Activated naive CD8-positive, alpha-beta T cell treated with anti-CD3 and anti-CD28 coated beads, Interleukin-2, amount 10 ng/mL, durations not matched to agents 7 days and 5 days (primary cell): ENCODE measurements at places on chromosomes 12 and 14. TPM values are rescaled to one million over a fixed set of nuclear protein-coding genes. Genes with fewer than 3 reads are reported as not detected.

DNA sequence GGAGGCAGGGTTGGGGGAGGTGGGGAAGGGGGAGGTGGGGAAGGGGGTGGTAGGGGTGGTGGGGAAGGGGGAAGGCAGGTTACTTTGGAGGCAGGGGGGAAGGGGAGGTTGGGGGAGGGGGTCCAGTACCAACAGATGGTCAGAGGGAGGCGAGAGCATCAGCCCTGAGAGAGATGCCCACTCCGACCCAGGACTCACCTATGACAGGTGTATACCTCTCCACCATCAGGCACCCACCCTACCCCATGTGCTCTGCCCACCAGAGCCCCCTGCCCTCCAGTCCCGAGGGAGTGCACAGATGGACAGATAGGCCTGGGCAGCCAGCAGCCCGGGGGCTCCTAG, 18.6 kb downstream of the JAG2 start:
- H3K27me3 ChIP-seq, result no peaks in the 10 kb centered on the region
- no peak for DNase-seq
- H3K4me3 ChIP-seq, result no peak overlapping the region
- no peaks in the 10 kb centered on the region for H3K4me1 ChIP-seq

SMIM41 gene
- total RNA-seq, result not detected

- DNase-seq, result no peak
- peak overlapping the region; percentile 62 for H3K27ac ChIP-seq
- H3K4me1 ChIP-seq, result peaks cover 18% of the 10 kb centered on the region
- no peaks in the 10 kb centered on the region for H3K27me3 ChIP-seq
- H3K4me3 ChIP-seq, result peak overlapping the region; percentile 15
- peaks cover 39% of the 10 kb centered on the region for H3K36me3 ChIP-seq
These were observed 37.1 kb downstream of the ZC3H14 start for GRCh38 chr14:88599761-88600439.

GRCh38 chr14:73289729-73290128, 52.4 kb downstream of the PAPLN start:
- peaks cover 12% of the 10 kb centered on the region for H3K4me1 ChIP-seq
- H3K27me3 ChIP-seq, result no peaks in the 10 kb centered on the region
- no peak overlapping the region for H3K27ac ChIP-seq

DNA sequence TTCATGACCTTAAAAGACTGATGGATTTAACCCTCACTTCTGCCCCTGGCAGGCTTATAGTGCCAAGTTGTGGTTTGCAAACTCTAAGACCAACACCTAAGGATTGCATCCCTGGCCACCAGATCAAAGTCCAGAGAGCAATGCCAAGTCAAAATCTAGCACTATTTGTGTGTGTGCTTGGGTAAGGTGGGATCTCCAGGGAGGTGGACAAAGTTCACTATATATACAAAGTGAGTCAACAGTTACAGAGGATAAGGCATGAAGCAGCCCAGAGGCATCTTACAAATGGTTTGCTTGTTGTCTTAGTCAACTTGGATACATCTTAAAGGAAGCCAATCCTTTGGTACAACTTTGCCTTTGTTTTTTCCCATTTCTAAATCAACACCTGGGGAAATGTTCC, 137.3 kb downstream of the MSRB3 start:
- H3K4me1 ChIP-seq, result no peaks in the 10 kb centered on the region
- no peaks in the 10 kb centered on the region for H3K36me3 ChIP-seq
- no peak overlapping the region for H3K27ac ChIP-seq
- no peak overlapping the region for H3K4me3 ChIP-seq

DNA sequence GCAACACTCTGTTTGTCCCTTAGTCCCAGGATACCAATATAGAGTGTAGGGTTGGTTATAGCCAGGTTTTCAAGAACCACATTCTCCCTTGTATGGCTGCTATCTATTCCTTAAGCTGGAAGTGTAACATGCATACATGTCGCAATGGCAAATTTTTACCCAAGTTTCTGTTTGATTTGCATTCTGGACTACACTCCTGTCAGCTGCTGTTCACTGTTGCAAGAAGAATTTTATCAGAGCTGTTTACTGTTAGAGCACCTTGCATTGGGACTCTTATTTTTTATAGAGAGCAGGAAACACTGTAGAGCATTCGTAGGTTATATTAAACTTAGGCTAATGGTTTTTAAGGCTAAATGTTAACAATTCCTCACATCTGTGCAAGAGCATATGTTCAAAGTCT, 376.0 kb upstream of the LRFN5 start:
- H3K4me1 ChIP-seq, result no peaks in the 10 kb centered on the region
- no peak for DNase-seq
- no peaks in the 10 kb centered on the region for H3K36me3 ChIP-seq

- no peak overlapping the region for H3K27ac ChIP-seq
- no peak for DNase-seq
- H3K36me3 ChIP-seq, result no peaks in the 10 kb centered on the region
- peaks cover 12% of the 10 kb centered on the region for H3K27me3 ChIP-seq
These were observed 34.1 kb downstream of the SMUG1 start for GRCh38 chr12:54154681-54155186.

- no peak for DNase-seq
- H3K4me1 ChIP-seq, result no peaks in the 10 kb centered on the region
- no peak overlapping the region for H3K27ac ChIP-seq
- no peaks in the 10 kb centered on the region for H3K36me3 ChIP-seq
- no peak overlapping the region for H3K4me3 ChIP-seq
These were observed 168.1 kb upstream of the NOVA1 start for GRCh38 chr14:26765768-26766520.

DNA sequence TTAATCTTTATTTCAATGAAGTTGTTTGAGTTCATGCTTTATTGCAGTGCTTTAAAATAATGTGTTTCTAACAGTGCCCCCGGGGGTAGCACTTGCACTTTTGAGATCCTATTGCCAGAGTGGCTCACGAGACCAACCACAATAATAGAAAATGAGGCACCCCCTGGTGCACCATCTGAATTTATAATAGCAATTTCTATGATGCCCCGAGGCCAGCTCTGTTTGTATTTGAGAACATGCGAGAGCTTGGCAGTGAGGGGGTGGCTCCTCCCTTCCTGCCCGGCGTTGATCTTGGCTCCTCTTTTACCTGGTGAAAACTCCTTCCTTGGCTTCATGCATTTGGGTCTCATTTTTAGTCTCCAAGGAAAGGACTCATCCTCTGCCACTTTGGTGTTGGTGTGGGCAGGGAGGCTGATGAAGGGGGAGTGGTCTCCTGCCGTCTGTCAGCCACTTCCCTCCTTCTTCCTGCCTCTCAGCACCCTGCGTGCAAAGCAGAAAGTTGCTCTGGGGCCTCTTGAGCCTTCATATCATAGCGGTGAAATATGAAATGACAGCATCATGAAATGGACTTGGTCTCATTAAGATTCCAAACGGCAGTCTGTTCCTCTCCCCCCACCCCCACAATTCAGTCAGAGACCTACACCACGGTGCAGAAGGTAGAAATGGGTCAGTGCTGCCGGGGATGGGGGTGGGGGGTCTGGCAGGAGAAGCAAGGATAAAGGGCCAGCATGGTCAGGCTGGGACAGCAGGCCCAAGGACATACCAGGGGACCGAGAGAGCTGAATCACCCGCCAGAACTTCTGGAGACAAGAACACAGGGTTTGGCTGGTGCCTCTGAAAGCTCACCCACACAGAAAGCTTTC, 17.7 kb upstream of the NRXN3 start:
- no peak for DNase-seq
- H3K4me3 ChIP-seq, result no peak overlapping the region
- H3K4me1 ChIP-seq, result no peaks in the 10 kb centered on the region
- H3K27me3 ChIP-seq, result peaks cover 2% of the 10 kb centered on the region

TOMM20L gene
- total RNA-seq, result not detected

DNA sequence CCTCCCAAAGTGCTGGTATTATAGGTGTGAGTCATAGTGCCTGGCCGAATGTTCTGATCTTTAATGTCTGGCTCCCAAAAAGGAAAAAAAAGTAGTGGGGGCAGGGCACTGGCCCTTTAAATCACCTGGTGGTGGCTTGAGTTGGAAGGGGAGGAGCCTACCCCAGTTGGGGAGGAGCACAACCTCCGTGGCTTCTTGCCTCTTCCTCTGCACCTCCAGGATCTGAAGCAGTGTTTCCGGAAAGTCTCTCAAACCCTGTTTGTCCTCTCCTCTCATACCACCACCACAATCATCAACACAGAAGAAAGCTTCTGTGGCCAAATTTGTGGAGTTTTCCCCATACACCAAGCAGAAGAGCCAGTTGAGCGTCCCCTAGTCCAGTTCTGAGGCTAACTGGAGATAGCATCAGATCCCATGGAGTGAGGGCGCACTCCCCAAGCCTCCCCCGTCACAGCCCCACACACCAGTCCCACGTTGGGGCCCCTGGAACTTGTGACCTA, 24.3 kb upstream of the RCOR1 start:
- H3K4me1 ChIP-seq, result peaks cover 12% of the 10 kb centered on the region
- DNase-seq, result peak; percentile 53
- no peaks in the 10 kb centered on the region for H3K36me3 ChIP-seq
- H3K27me3 ChIP-seq, result peaks cover 2% of the 10 kb centered on the region
- H3K27ac ChIP-seq, result peak overlapping the region; percentile 93
- peak overlapping the region; percentile 80 for H3K4me3 ChIP-seq

DNA sequence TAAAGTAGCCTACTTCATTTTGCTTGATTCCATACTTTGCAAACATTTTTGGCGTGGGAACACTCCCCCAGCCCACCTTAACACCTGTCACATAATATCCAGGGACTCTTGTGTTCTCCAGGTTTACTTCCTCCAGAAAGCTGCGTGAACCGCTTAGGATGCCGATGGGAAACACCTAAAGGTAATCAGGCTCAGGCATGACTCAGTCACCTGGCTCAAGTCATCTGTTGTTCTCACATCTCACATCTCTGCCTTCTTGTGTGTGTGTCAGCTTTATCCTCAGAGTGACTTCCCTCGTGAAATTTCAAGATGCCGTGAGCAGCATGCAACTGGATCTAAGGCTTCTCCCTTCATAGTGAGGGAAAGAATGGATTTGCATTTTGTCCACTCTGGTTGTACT, 48.1 kb upstream of the DUSP6 start:
- no peak overlapping the region for H3K4me3 ChIP-seq
- no peak for DNase-seq
- peaks cover 26% of the 10 kb centered on the region for H3K36me3 ChIP-seq
- H3K27me3 ChIP-seq, result no peaks in the 10 kb centered on the region
- no peak overlapping the region for H3K27ac ChIP-seq

DNA sequence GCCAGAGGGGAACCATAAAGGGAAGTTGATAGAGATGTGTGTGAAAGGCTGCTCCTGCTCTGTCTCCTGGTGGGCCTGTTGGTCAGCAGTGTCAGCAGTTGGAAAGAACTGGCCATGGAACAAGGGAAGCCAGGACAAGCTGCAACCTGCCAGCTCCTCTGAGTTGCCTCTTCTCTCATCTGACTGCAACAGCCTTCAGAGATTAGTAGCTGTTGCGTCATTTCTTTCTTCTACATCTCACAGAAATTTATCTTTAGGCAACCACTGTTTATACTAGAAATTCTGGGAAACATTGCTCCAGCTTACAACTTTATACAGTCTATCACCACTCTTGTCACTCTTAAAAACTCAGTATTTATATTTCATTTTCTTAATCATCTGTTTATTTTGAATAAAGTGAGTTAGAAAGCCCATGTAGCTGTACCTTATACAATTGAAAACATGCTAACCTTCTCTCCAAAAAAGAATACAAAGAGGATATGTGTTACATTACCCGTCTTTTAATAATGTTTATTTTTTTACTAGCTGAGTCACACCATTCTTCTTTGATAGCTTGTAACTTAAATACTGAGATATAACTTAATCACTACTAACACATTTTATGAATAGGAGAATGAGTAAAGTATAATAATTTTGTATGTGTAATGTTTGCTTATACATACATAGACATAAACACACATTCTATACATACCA, 224.2 kb downstream of the LRFN5 start:
- H3K4me1 ChIP-seq, result no peaks in the 10 kb centered on the region
- H3K36me3 ChIP-seq, result no peaks in the 10 kb centered on the region
- no peak for DNase-seq
- no peak overlapping the region for H3K27ac ChIP-seq

DNA sequence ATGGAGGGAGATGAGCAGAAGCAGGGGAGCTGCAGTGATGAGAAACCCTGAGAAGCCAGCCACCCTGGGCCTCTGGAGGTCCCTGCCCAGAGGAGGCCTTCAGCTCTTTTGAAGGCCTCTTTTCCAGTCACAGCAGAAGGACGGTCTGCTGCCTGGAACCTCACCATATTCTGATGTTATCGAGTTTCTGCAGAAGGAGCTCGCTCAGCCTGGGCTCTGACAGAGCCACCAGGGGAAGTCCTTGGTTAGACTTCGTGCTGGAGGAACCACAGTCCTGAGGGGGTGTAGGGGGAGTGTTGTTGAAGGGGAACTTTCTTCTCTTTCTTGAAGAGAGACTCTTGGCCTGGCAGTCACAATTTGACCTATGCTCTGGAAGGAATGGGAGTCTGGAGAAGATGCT, 25.1 kb upstream of the BATF start:
- peak; percentile 43 for DNase-seq
- H3K27me3 ChIP-seq, result no peaks in the 10 kb centered on the region
- H3K27ac ChIP-seq, result peak overlapping the region; percentile 75
- H3K4me1 ChIP-seq, result peaks cover 26% of the 10 kb centered on the region

- H3K27me3 ChIP-seq, result peaks cover 1% of the 10 kb centered on the region
- H3K27ac ChIP-seq, result no peak overlapping the region
These were observed 193.9 kb downstream of the EMP1 start for GRCh38 chr12:13390381-13390861.

DNA sequence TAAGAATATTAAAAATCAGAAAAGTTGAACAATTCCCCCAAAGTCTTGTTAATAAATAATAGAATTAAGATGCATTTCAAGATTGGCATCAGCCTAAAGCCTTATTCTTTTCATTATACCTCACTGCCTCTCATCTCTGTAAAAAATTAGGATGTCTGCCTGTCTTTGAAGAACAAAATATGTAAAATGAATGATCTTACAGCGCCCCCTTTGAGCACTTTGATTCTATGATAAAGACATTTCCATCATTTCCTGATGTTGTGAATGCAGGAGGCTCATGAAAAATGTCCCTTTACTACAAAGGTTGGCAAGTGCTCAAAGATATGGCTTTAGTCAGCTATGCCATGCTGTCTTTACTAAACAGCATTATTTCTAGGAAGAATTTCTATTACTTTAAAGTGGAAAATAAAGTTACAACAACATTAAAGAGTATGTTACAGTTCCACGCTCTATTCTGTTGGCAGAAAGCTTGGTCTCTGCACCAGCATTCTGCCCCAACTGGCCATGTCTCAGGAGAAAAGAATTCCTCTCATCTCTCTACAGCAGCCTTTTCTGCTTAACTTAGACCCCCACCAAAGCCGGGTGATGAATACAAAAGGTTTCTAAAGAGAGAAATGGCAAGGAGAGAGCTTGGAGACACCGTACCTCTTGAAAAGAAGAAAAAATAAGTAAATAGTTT, 95.1 kb downstream of the LLPH start:
- H3K27ac ChIP-seq, result no peak overlapping the region
- H3K4me1 ChIP-seq, result no peaks in the 10 kb centered on the region
- no peaks in the 10 kb centered on the region for H3K36me3 ChIP-seq
- peaks cover 17% of the 10 kb centered on the region for H3K27me3 ChIP-seq
- no peak for DNase-seq

GNB3 gene
- 2.6 TPM for total RNA-seq

- peak overlapping the region; percentile 28 for H3K27ac ChIP-seq
- H3K36me3 ChIP-seq, result peaks cover 2% of the 10 kb centered on the region
- H3K27me3 ChIP-seq, result peaks cover 34% of the 10 kb centered on the region
- DNase-seq, result no peak
- peak overlapping the region; percentile 64 for H3K4me3 ChIP-seq
- peaks cover 10% of the 10 kb centered on the region for H3K4me1 ChIP-seq
These were observed 60.9 kb upstream of the OR4E1 start for GRCh38 chr14:21734457-21735074.

- peaks cover 10% of the 10 kb centered on the region for H3K27me3 ChIP-seq
- peaks cover 4% of the 10 kb centered on the region for H3K4me1 ChIP-seq
- H3K4me3 ChIP-seq, result no peak overlapping the region
- DNase-seq, result no peak
- H3K27ac ChIP-seq, result no peak overlapping the region
These were observed 18.7 kb upstream of the CREBL2 start for GRCh38 chr12:12592930-12593329.

- H3K27me3 ChIP-seq, result no peaks in the 10 kb centered on the region
- no peak overlapping the region for H3K4me3 ChIP-seq
- peaks cover 55% of the 10 kb centered on the region for H3K4me1 ChIP-seq
These were observed 13.0 kb upstream of the GPR68 start for GRCh38 chr14:91257328-91258010.
